ENCODE measurements at places on chromosomes 5 and 9. TPM values are rescaled to one million over a fixed set of nuclear protein-coding genes. Genes with fewer than 3 reads are reported as not detected.

FGF10 gene
- not detected for total RNA-seq

SCGB3A2 gene
- not detected for total RNA-seq

GRCh38 chr5:143440448-143441115 is 37.1 kb upstream of the NR3C1 start:
- no peak for DNase-seq

LAMC3 gene
- 0.34 TPM for total RNA-seq

OR1J2 gene
- not detected for total RNA-seq

GRCh38 chr5:118653872-118654271 is 334.5 kb downstream of the DTWD2 start:
- DNase-seq = no peak

All from activated CD4-positive, alpha-beta memory T cell treated with anti-CD3 and anti-CD28 coated beads for 36 hours (primary cell).